ENCODE measurements at places on chromosomes 5 and 9.

GRCh38 chr5:111993242-111993641 is 236.2 kb upstream of the NREP start:
- no peak for DNase-seq

GRCh38 chr9:129458155-129458661 is 162.7 kb downstream of the C9orf50 start:
- peak; percentile 53 for DNase-seq

DNA sequence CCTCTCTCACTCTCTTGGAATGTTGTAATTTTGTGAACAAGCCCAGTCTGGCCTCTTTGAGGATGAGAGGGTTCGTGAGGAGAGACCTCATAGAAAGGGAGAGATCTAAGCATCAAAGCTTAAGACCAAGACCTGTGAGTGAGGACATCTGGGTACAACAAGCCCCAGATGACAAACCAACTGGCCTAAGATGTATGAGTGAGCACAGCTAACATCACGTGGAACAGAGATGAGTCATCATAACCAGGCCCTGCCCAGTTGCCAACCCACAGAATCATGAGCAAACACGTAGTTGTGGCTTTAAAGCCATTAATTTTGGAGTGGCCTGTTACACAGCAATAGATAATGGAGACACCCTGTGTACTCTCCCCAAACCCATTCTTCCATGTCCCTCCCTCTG is 439.1 kb upstream of the KIF2A start:
- DNase-seq = no peak

- DNase-seq = no peak
Observed at GRCh38 chr9:80784647-80785046, 904.7 kb downstream of the TLE1 start.

GRCh38 chr9:4970970-4971641 is 14.0 kb upstream of the JAK2 start:
- no peak for DNase-seq

- DNase-seq = no peak
Observed at GRCh38 chr5:107487056-107487542, 183.6 kb downstream of the EFNA5 start.

DNA sequence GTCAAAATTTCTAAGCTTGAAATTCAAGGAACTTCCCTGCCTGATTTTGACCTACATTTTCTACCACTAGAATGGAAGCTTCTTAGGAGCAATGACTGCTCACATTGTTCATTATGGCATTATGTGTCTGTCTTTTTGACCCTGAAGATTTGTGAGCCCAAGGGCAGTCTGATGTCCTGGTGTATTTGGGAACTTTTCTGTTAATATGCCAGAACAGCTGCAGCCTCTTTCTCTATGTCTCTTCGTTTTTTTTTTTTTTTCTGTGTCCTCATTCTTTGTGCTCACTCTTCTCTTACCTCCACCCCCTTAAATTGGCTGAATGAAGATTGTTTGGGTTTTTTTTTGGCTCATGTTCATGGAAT is 34.8 kb upstream of the TMC1 start:
- no peak for DNase-seq

DNA sequence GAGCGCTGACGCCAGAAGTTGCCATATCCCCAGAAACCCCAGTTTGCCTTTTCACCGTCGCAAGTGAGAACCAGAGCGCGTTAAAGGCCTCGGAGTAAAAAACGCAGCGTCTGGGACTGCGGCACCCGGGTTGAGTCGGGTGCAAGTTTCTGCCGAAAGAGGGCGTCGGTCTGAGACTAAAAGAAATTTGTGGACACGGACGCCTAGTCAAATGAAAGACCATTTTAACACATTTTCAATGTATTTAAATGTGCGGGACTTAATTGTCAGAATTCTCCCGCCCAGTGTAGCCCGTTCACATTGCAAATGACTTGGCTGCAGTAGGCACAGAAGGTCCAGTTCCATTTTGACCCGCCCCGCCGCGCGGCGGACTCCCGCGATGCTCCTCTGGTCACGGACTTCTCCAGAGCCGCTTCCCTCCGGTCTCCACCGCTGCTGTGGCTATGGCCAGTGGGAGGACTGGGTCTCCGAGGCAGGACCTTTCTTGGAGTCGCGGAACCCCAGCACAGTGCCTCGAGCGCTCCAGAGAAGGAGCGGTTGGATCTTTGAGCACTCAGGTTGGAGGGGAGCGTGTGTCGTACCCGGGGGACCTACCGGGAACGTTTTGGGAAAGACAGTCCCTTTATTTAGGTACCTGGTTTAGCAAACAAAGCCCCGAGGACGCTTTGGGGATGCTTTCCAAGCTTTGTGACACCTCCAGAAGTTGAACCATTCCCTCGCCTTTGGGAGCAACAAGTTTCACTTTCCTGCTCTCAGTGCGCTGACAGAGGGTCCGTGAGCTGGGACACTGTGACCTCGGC is 1.2 kb upstream of the NPR3 start:
- no peak for DNase-seq

GRCh38 chr5:138873466-138874221 is 1.5 kb downstream of the LRRTM2 start:
- DNase-seq = no peak

DNA sequence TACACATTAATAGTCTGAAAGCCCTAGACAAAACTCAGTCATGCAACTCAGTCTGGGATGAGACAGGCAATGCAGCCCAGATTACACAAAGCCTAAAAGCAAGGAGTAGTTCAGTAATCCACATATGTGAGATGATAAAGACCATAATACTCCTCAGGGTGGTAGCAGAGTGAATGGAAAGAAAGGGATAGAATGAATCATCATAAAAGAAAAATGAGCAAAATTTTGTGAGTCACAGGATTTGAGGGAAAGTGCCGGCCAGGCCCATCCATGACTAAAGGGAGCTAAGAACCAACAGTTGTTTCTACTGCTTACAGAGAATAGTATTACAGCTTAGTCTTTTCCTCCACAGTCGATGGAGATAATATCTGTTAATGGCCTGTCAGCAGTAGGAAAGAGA is 90.0 kb upstream of the POU5F2 start:
- no peak for DNase-seq

- DNase-seq = no peak
Observed at GRCh38 chr9:137030538-137031527, 1.1 kb downstream of the FUT7 start.

DNA sequence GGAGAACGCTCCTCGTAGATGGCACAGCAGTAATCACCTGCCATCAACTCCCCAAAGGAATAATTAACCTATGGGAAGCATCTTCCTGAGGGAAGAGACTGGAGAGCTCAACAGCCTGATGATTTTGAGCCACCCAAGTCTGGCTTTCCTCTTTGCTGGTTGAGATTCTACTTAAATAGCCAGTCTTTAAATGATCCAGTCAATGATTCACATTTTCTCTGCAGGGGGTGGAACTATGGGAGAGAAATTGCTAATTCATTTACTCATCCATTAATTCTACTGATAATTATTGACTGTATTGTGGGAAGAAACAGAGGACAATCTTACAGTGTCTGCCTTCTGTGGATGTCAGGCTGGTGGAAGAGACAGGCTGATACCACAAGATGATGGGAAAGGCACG is 355.0 kb upstream of the PANK3 start:
- no peak for DNase-seq

DNA sequence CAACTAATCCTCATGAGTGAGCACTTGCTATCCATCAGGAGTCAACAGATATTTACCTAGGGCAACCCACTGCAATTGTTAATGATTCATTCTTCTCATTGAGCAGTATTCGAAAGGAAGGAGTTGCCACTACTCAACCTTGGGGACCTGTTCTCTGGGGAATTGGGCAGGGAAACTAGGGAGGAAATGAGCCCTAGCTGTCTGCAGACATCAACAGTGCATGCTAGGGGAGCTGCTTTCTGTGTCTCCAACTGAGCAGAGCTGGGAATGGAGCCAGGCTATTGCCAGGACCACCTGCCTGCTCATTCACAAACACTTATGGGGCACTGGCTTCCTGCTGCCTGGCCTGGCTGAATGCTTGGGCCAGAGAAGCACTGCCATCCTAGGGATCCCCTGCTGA is 183.4 kb downstream of the TMEM38B start:
- no peak for DNase-seq

- no peak for DNase-seq
Observed at GRCh38 chr5:160665460-160665859, 186.6 kb downstream of the ATP10B start.

DNA sequence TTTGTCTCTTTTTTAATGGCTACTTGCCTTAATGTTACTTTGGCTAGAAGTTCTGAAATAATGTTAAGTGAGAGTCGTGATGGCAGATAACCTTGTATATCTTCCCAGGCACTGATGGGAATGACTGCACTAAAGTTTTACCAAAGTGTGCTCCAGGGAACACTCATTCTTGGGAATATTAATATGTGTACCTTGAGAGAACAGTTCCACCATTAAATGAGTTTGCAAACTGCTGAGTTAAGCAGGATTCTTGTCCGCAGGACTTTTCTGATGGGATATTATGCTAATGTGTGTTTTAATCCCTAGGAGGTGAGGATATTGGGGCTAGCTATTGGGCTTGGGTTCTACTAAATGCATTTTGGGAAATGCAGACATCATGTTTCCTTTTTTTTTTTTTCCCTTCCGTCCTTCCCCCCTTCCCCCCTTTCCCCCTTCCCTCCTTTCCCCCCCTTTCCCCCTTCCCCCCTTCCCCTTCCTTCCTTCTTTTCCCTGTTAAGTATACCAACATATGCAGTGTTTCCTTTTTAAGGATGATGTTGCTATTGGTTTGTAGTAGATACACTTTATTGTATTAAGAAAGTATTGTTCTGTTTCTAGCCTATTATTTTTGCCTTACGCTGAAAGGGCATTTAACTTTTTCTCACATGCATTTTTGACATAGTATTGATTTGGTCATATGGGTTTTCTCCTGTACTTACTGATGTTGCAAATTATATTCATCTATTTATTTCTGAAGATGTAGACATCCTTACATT is 15.5 kb downstream of the ZBTB34 start:
- DNase-seq = no peak

DNA sequence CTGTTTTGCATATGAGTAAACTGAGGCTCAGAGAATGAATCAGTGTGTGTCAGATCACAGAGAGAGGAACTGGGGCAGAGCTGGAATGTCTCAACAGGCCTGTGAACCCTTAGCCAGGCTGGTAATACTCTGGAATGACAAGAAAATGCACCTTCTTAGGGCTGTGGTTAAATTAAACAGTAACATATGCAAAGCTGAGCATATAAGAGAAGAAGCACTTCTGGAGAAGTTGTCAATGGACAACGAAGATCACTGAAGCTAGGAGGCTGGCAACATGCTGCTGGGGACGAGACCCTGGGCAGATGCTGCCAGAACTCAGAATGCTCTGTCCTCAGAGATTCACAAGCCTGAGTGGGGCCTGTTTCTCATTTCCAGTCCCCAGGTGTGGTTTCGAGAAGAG is 64.6 kb upstream of the EPB41L4B start:
- no peak for DNase-seq

- no peak for DNase-seq
Observed at GRCh38 chr9:6584881-6585597, 60.5 kb downstream of the GLDC start.

GRCh38 chr5:77086689-77087483 is at the start of gene ZBED3:
Gene ZBED3, minus strand, starts transcription at chr5:77087285. Its CDS starts 9,407 bp downstream, at chr5:77077878.
- DNase-seq = peak; percentile 64

DNA sequence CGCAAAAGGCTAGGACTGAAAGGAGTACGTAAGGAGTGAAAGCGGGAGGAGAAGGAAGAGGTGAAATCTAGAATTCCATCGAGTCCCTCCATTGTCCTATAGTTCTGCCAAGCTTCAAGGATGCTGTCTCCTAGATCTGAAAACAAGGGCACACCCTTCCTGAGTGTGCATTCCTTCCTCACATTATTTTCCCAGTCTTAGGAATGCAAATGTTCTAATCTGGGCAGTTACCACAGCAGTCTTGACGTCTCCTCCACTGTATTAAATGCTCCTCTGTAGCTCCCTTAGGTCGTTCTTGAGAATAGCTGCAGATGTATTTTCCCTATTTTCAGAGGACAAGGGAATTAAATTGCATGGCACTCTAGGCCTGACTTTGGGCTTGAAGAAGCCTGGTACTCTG is 127.6 kb downstream of the SLIT3 start:
- DNase-seq = no peak

DNA sequence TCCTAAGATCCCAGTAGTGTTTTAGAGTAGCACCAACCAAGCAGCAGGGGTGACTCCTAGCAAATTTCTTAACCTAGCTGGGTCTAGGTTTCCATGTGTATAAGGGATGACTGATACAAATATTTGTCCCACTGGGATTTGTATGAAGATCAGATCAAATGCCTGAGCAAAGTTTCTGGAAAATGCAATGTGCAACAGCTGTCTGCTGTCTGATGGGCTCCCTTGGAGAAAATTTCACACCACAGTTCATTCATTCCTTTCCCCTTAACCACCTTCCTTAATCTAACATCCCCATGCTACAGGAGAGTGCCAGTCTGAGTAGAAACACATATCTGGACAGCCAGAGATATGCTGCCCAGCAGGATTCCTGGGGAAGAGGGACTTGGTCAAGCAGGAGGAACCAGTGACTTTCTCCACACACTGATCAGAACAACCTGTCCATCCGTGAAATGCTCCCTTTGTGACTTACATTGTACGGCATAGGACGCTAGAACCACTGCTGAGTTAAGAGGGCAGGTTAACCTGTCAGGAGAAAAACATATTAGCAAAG is 53.3 kb downstream of the PTPN3 start:
- DNase-seq = no peak

- DNase-seq = peak; percentile 58
Observed at GRCh38 chr9:92760070-92760469, 4.6 kb downstream of the BICD2 start.

DNA sequence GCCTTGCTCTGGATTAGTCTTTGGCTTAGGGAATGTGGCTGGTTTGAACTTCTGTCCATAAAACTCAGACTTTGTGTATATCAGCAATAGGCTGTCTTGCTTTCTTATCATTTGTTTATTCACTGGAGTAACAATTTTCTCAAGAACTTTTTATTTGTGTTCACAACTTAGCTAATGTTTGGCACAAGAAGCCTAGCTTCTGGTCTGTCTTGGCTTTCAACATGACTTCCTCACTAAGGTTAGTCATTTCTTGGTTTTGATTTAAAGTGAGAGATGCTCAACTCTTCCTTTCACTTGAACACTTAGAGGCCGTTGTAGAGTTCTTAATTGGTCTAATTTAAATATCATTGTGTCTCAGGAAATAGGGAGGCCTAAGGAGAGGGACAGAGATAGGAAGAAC is 4.9 kb downstream of the FBXO38 start:
- no peak for DNase-seq

DNA sequence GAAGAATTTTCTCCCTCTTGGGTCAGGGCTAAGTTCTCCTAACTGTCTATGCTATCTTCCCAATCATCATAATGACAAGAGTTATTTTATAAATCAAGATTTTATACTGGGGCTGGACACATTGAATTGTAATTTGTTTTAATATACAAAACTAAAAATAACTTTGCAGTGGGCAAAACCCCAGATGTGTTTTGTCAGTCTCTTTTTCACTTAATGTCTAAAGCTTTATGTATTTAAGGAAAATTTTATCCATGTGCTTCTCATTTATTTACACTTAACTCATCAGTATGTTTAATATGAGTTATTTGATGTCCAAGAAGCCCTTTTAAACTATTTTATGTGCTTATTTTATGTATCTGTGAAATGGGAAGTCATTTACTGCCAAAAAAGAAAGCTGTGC is 362.8 kb upstream of the ADAMTSL1 start:
- DNase-seq = no peak

- no peak for DNase-seq
Observed at GRCh38 chr9:134847752-134848432, 32.7 kb upstream of the FCN2 start.

Measured in C1 segment of cervical spinal cord (tissue), 14 donors.